ENCODE measurements at places on chromosomes 16 and 17.
A peak's percentile ranks its signal among the peaks of the same experiment; 100 is the strongest.

- DNase-seq: peak; percentile 88
Observed at GRCh38 chr17:691423-691822, 23.2 kb downstream of the VPS53 start.

DNA sequence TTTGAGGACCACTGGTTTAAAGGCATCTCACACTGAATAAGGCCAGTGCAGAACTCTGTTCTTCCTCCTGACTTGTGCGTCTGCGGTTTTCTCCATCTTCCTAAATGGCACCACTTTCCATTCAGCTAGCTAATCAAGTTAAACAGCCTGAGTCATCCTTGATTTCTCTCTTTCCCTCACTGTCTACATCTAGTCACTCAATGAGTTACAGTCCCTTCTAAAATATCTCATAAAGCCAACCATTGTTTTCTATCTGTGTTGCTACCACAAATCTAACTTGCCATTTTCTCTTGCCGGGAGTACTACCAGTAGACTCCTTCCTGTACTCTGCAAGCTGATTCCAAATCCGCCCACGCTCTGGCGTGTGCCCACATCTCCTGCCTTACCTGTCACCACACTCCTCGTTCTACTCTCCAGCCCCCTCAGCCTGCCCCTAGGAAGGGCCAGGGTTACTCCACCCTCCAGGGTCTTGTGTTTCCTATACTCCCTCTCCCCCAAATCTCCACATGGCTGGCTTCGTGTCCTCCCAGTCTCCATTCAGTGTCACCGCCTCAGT is 324.5 kb downstream of the SNX29 start:
- no peak for DNase-seq

DNA sequence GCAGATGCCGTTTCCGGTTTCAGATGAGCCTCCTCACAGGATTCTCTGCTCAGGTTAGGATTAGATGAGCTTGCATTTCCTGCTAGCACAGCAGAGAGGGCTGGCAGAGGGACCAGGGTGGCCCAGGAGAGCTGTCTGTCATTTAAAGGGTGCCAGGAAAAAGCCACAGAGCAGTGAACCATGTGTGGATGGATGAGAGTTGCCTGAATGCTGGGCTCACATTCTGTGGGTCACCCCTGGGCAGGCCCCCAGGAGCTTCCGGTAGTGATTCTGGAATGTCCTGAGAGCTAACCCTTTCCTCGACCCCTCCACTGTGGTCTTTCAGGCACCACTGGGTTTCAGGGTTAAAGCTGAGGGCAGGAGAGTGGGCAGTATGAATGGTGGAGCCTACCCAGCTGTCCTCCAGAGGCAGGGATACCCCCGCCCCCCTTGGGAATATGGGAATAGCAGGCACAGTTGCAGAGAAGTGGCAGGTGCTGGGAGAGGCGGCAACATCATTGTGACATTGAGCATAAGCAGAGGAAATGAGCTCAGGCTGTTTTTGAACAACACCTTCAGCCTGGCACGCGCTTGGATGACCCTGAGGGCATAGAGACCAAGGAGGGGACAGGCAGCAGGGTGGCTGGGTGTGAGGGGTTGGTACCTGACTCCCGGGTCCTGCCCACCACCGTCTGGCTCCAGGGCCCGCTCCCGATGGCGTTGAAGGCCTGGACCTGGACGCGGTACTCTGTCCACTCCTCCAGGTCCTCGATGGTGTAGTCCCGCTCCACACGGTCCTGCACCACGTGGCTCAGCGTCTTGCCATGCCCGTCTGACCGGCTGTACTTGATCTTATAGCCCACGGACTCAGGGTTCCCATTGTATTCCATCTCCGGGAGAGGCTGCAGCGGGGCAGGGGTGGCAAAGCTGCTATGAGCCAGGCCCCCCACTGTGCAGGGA is 83.0 kb upstream of the CDC42EP4 start:
- DNase-seq: no peak

- no peak for DNase-seq
Observed at GRCh38 chr16:4510747-4511426, 27.7 kb downstream of the CDIP1 start.

GRCh38 chr17:38904892-38905291 is 20.5 kb upstream of the LASP1NB start:
- DNase-seq: no peak

DNA sequence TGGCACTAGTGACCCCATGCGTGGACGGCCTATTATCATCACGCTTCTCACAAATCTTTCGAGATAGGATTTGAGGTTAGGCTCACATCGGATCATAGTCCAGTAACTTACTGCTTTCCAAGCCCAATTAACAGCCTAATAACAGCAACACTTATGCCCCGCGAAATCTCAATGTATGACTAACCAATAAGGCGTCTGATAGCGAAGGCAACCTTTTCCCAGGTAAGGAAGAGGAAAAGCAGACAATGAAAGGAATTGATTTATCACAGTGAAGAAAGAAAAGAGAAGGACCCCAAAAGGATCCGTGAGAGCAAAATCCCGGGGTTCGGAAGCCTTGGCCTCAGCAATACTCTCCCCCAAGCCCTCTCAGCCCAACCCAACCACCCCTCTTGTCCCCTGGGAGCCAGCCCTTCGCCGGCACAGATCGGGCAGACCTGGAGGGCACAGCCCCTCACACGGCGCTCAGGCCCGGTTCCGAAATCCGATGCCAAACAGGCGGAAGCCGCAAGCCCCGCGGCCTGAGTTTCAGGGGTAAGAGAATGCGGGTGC is 534 bp downstream of the GPATCH8 start:
- DNase-seq: peak; percentile 18

DNA sequence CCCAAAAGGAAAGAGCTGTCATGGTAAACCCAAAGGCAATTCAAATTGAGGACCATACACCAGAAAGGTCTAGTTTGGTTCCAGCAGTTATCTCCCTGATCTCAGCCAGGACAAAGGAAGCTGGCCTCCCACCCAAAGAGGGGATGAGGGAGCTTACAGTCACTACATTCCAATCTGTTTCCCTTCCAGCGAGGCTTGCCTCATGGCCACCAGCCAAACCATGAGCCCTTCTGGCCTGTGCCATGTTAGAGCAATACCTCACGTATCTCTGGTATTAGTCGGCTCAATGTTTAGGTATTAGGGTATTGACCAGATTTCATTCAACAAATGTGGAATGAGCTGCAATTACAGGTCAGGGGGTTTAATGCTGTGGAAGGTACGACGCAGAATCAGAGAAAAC is 8.4 kb downstream of the NDUFAB1 start:
- DNase-seq: peak; percentile 98

Data from EL (cell line).